ENCODE measurements at places on chromosomes 5 and 9.

DNA sequence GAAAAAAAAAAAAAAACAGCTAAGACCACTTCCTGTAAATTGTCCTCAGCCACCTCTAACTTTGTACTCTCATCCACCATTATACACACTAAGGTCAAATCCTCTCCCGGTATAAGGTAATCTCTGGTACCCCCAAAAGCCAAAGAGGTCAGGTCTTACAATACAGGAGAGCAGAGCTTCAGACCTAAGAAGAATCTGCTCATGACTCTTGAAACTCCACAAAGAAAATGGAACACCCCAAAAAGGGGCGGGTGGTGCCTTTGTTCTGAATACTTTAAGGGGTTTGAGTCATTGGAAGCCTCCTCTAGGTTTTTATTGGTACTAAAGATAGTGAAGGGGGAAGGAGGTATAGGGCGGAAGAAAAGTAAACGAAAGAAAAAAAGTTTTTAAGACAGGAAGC lies 69.8 kb downstream of the COL15A1 start:
- DNase-seq: no peak

GRCh38 chr5:144089401-144090021 lies 80.9 kb downstream of the YIPF5 start:
- no peak for DNase-seq

- DNase-seq: no peak
These were observed 239.0 kb downstream of the FSTL4 start for GRCh38 chr5:133373121-133373870.

GRCh38 chr9:91771027-91771426 lies 179.0 kb downstream of the ROR2 start:
- DNase-seq: no peak

- no peak for DNase-seq
These were observed 10.1 kb downstream of the KCNV2 start for GRCh38 chr9:2727374-2727773.

DNA sequence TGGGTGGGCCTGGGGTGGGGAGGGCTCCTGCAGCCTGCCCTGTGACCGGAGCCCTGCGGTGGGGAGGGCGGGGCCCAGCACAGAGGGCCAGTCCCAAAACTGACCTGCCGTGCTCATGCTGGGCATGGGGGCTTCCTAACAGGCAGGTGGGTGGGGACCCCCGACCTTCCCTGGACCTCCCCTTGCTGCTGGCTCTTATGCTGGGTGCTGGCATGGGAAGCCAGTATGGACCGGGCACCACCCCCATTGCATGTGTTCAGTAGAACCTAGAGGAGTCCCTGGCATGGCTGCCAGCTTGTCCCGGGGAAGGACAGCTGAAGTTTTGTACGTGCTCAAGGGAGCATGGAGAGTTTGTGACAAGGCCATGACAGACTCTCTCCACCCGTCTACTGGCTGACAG lies 37.1 kb downstream of the WNK2 start:
- no peak for DNase-seq

DNA sequence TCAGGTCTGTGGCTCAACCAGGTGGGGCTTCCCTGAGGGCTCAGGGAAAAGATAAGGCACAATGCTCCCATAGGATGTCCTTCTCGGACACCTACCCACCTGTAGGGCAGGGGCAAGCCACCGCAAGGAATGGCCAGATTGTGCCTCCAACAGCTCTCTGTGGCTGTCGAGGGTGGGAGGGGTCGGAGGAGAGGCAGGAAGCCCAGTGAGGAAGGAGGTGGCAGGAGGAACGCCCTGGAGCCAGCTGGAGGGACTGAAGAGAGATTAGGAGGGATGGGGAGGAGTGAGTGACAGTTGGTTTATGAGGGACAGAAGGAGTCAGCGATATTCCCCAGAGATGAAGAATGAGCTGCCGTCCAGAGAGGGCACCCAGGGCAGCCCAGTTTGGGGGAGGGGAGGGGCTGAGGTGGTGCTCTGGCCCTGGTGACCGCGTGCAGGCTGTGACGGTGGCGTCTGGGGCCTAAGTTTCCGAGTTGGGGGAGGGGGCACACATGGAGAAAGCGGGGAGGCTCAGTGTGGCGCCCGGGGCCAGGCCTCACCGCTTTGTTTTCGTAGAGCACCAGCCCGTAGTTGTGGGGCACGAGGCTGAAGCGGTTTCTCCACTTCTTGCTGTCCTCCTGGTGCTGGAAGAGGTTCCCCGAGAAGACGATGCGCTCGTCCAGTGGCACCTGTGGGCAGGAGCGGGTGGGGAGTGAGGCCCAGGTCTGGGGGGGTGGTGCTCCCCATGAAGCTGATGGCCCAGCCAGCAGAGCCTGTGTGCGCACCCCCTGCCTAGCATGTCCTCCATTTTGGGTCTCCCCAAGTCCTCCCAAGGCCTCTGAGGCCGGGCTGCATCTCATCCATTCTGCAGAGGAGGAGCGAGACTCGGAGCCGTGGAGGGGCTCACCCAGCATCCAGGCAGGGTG lies 75.6 kb downstream of the LRSAM1 start:
- no peak for DNase-seq

DNA sequence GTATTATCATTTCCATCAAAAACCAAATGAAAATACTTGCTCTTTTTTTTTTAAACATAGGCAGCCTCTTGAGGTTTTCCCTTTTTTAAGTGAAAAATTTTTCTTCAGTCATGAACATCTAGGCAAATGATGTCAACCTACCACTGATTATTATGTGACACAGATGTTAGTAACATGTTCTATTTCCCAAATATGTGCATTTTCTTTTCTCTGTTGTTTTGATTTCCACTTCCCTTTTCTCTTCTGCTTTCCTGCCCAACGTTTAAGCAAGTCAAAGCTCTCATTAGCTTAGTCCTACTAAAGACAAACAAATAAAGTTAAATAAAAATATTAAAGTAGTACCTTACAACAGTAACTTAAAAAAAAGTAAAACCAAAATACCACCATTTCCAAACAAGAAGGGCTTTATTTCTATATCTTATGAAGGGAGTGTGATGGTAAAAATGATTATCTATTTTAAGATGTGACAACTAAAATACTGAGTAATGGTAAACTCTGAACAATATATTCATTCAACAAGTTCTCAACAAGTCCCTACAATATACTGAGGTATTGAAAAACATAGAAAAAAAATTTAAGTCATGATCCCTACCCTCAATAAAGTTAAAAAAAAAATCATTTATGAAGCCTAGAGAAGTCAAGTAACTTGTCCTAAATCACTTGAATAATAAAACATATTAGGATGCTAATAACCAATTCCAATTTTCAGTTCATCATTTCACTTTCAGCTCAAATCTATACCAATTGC lies 9.4 kb downstream of the SLC38A9 start:
- no peak for DNase-seq

- DNase-seq: no peak
These were observed 26.2 kb upstream of the BARHL1 start for GRCh38 chr9:132556235-132556634.

DNA sequence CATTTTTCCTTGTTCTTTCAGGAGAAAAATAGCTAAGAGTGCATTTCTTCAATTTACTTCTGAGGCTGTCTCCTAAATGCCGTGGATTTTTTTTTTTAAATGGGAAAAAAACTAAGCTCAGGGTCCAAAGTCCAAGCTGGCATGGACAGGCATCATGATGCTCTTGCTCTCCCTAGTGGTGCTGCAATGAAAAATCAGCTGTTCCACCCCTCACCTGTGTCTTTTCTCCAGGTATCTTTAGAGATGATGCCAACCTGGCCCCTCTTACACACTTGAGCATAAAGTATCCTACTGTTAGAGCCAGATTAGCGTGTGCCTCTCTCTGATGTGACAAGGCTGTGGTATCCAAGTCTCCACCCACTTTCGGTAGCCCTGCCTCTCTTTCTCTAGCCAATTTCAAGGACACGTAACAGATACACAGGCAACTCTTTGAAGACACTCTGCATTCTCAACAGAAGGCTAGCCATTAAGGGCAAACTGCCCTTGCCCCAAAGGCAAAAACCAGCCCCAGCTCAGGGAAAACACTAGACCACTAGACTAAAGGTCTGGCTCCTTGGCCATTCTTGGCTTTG lies 208.8 kb downstream of the SAXO1 start:
- no peak for DNase-seq

GRCh38 chr5:112419164-112419985 lies at the start of gene EPB41L4A:
TSS of gene EPB41L4A (minus strand) at chr5:112419277. CDS start at chr5:112419039, 238 bp downstream.
- peak; percentile 6 for DNase-seq

- no peak for DNase-seq
These were observed 153.9 kb downstream of the MARCHF11 start for GRCh38 chr5:16025681-16026080.

DNA sequence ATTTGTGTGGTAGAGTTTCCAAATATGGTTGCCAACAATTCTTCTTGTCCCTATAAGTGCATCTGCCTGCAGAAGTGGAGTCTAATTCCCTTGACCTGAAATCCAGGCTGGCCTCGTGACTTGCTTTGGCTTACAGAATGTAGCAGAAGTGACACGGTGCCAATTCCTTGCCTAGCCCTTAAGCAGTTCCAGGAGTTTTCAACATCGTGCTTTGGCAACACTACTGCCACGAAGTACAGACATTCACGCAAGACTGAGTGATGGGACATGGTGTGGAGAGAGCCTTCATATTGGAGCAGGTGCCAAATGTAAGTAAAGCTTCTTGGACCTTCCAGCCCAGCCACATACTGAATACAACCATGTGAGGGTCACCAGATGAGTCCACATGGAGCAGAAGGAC lies 92.9 kb upstream of the NEK6 start:
- DNase-seq: no peak

DNA sequence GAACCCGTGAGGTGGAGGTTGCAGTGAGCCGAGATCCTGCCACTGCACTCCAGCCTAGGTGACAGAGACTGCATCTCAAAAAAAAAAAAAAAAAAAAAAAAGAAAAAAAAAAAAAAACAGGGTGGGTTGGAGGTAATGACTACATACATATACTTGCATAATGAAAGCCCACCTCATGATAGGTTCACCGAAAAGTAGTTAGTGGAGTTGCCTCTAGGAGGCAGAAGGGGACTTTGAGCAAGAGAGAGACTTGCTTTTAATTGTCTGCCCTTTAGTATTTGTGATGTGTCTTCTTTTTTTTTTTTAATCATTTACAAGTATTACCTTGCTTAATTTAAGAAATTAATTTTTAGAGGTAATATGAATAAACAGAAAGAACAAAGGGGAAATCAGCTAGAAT lies 99.8 kb downstream of the PPARGC1B start:
- DNase-seq: no peak

DNA sequence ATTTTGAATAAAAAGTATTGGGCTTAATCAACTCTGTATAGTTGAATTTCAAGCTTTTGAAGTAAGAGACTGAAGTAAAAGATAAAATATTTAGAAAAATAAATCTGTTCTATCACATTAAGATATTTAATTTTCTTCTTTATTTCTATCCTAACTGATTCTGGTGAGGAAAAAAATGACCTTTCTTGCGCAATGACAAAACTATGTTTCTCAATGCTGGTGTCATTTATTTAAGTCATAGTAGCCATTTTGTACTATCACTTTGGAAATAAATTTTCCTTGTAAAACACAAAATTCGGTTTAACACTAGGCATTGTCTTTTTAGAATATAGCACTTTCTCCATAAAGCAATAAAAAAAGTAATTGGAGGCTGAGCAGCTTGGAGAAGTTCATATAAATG lies 728.0 kb downstream of the CDH9 start:
- no peak for DNase-seq

DNA sequence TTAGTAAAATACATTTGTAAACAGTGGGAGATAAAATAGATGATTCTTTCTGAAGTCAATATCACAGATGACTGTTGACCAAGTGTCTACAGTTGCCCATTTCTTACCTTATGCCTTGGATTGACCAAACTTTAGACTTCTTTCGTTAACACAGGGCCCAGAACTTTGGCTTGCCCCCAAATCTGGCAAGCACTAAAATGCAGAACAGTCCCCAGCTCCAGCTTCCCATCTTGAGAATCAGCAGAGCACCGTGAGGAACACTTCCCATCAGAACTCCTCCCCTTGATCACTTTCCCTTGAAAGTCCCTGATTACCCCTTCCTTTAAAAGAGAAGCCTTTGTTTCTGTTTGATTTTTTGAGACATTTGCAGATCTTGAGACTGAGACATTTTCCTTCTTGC lies 1039.9 kb downstream of the TLE1 start:
- no peak for DNase-seq

GRCh38 chr9:116405321-116405720 lies 251.7 kb downstream of the PAPPA start:
- DNase-seq: no peak

GRCh38 chr5:30401479-30402058 lies 791.9 kb upstream of the CDH6 start:
- DNase-seq: no peak

DNA sequence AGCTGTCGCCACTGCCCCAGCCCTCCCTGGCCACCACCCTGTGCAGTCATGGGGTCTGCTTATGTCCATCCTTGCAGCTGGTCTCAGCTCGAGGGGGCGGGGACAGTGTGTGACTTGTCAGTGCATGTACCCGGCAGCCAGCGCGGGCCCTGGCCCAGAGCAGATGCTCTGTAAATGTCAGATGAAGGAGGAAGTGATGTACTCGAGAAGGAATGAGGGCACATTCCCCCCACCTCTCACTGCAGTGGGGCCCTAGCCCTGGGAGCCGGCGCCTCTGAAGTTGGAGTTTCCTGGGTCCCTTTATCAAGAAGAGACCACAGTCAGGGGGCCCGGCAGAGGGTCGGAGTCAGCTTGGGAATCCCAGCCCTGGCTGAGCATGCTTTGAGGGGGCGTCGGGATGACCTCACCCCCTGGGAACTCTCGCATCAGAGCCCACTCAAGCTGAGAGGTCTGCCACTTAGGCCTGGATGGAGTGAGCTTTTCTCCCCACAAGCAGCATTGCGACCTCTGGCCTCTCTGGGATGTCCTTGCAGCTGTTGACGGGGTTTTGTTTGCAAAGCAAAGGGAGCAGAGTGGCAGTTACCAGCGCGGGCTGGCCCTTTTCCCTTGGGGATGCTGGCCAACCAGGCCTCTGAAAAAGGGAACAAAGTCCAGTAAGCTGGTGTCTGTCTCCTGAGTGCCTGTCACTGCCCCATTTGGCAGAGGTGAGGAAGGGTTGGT lies 19.0 kb downstream of the NEURL1B start:
- DNase-seq: peak; percentile 36

GRCh38 chr9:37966412-37967013 lies 62.6 kb upstream of the SLC25A51 start:
- DNase-seq: no peak

DNA sequence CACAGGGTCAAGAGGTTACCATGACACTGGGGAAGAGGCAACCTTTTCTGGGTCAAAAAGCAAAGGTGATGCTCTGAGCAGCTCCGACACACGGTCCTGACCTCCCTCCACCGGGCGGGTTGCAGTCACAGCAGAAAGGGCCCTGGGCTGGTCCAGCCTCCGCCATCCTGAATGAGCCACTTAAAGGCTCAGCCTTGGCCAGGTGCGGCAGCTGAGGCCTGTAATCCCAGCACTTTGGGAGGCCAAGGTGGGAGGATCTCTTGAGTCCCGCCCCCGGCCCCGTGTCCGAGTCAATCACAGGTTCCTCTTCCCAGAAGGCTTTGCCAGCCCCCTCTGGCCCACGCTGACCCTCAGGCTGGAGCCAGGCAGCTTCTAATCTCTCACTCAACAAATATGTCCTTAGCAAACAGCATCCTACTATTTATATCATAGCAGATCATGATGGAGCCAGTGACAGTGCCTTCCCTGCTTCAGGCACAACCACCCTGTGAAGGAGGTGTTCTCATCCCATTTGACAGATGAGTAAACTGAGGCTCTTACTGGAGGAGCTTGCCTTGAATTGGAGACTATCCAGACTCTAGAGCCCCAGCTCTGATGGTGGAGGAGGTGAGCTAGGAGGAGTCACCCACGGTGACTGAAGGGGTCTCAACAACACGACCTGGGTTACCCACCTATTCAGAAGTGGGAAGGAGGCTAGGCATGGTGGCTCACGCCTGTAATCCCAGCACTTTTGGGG lies 79.1 kb downstream of the LRSAM1 start:
- DNase-seq: no peak

Data from CD4-positive, alpha-beta T cell treated with Interferon alpha-2 for 1 hour (primary cell).